ENCODE measurements at places on chromosomes 3 and 15.

DNA sequence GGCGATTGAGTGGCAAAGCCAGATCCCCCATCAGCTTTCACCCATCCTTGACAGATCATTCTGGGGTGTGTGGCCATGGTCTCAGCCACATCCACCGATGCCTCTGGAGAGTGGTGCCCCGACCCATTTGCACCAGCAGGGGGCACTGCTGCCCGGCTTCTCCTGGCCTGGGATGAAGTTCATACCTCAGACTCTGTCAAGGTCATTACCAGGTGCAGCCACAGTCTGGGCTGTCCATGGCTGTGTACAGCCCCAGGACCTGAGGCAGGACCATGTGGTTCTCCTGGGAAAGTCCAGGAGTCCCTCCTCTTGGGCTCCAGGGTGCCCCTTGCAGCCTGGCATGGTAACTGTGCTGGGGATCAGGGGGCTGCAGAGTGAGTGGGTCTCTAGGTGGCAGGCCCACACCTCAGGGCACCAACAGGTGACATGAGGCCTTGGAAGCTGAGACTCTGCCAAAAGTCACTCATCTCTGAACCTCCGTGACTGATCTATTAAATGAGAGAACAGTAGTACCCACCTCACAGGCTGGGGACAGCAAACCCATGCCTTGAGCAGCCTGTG, 67.2 kb downstream of the CACNA2D2 start:
- peak; percentile 53 for DNase-seq

DNA sequence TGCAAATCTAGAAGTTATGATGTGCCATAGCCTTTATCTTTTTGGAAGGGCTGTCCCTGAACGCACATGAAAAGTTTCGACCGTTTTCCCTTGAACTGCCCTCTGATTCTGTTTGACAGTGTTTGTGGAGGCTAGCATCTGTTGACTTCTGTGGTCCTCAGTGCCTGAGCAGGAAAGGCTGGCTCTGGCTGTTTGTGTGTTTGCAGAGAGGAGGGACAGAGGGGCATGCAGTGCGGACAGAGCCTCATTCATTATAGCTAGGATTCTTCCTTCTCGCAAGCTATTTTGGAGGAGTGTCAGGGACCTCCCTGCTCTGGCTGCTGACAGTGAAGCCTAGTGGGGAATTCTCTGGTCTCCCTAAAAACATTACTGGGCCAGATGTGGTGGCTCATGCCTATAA, 64.5 kb downstream of the CDAN1 start:
- DNase-seq: no peak

GRCh38 chr3:40137591-40138295, 171.8 kb upstream of the EIF1B start:
- DNase-seq: no peak

DNA sequence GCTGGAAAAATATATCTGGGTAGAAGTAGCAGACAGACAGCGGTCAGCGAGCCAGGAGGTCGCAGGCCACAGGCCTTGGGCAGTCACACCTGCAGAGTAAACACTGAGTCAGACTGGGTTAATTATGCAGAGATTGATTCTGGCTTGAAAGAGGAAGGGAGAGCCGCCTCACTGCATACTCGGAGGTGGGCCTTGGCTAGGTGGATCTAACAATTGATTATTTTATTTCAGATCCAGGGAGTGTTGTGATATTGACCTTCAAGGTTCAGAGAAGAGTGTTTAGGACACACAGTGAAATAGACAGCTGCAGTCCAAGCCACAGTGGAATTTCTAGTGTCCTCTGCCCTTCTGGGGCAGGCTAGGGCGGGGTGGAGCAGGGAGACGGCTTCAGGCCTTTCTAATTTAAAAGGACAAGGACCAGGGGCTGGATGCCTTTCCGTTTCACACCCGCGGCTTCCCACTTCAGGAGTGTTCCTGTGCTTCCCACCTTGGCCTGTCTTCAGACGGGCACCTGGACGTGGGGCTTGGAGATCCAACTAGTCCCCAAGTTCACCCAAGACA, 237.3 kb downstream of the XXYLT1 start:
- no peak for DNase-seq

DNA sequence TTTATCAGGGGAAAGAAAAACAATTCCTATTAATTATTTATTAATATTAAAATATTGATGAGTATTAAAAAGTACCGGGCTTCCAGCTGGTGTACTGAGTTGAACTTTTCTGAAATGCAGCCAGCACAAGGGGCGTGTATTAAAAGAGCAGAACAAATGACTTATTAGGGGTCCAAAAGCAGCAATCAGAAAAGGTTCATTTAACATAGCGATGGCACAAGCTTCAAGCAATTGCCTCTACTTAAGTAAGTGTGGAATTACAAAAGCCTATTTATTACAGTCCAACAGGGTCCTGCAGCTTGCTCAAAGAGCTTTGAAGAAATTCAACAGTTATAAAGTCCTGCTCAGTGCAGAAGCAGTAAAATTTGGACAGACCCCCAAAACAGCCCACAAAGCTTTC, 285.6 kb downstream of the EPHA3 start:
- DNase-seq: no peak

DNA sequence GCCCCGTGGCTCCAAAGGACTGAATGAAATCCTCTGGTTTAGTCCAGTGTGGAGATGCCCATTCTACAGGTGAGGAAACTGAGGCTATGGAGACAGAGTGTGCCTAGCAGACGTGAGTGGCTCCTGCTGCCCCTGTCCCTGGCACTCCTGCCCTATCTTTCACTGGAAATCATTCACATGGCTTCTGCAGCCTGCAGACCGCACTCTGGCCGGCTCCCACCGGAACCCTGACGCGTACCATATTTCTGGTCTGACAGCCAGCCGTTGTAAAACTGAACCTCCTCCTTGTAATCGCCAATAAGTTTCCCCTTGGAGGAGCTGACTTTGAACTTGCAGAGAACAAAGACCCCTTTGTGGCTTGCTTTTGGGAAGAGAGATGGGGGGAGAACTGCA, 136.5 kb downstream of the CHSY1 start:
- DNase-seq: no peak

- no peak for DNase-seq
These were observed 452.8 kb upstream of the THBS1 start for GRCh38 chr15:39127925-39128617.

- no peak for DNase-seq
These were observed 9.4 kb upstream of the SACM1L start for GRCh38 chr3:45679805-45680204.

DNA sequence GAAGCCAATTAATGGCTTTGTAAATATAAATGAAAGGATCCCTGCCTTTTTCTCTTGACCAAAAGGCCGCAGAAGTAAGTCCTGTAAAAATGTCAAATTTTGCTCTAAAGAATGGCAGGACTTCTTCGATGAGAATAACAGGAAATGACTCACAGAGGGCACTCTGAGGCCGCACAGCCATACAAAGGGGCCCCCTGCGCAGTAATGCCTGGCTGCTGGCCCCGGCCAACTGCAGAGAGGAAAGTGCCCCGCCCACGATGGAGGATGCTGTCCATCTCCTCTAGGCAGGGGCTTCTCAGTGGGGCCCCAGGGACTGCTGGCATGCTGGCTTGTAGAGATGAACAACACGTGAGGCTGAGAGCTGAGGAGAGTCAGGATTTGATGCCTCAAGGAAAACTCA, 18.1 kb upstream of the SCN10A start:
- DNase-seq: peak; percentile 3

GRCh38 chr3:12301031-12301430, 12.2 kb downstream of the PPARG start:
- no peak for DNase-seq

- DNase-seq: no peak
These were observed at the start of gene LIPH for GRCh38 chr3:185552358-185552877. TSS of gene LIPH (minus strand) at chr3:185552588. CDS start at chr3:185552471, 117 bp downstream.

DNA sequence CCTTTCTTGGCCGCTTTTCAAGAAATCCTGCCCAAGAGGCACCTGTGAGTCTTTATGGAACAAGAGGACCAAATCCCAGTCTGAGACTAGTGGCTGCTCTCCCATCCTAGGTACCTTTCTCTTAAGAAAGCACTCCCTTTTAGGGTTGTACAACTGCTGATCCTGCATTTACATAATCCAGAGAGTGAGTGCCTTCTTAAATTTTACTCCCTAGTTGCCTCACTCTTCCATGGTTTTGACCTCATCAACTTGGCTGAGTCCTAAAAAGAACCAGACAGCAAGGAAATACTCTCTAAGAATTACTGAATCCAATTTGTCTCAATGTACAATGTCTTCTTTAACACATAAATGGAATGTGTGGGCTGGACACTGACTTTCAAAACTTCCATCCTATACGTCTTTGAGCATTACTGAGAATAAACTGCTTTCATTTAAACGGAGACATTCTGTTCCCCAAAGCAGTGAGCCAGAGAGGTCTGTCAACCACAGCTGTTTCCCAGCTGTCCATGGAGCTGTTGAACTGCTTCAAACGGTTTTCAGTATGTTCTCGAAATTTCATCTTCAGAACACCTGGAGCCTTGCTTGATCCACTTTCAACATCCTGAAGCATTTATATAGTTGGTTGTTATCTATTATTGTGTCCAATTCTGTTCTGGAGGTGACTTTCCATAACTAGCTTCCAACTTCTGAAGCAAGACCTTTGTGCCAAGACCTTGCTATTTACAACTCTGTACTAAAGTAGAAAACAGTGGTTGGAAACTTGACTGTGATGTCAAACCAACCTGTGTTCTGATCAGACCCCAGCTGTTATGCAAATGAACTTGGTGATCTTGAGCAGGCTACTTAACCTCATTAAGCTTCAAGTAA, 179.1 kb downstream of the SLC9A9 start:
- DNase-seq: no peak

- DNase-seq: no peak
These were observed 163.1 kb downstream of the ZNF385D start for GRCh38 chr3:21587894-21588293.

DNA sequence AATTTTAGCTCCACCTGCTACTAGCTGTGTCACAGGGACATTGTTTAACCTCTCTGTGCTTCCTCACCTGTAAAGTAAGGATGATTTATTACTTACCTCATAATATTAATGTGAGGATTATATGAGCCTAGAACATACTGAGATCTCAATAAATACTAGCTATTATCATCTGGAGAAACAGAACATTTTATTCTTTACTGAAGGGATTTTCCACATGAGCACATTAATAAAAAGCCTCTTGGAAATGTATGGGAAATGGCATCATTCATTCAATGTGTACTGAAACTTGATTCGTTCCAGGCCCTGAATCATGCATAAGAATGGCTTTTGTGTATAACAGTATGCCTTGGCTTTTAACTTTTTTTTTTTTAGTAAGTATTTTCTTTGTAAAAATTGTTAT, 11.0 kb upstream of the CEMIP start:
- no peak for DNase-seq

DNA sequence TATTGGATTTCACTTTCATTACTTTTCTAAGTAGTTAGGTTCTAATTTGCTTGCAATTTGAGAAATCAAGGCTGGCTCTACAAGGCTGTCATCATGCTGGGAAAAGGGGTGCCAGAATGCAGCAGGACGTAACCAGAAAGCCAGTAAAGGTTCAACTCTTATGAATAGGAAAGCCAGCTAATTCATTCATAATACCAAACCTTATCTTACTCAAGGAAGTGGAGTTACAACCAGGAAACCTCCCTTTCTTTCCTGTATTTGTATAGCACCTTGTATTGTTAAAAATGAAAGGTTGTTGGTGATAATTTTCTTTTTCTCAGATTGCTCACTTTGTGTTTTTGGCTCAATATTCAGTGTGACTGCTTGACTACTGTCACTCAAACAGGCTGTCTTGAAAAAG, 109.4 kb downstream of the FILIP1L start:
- DNase-seq: no peak

DNA sequence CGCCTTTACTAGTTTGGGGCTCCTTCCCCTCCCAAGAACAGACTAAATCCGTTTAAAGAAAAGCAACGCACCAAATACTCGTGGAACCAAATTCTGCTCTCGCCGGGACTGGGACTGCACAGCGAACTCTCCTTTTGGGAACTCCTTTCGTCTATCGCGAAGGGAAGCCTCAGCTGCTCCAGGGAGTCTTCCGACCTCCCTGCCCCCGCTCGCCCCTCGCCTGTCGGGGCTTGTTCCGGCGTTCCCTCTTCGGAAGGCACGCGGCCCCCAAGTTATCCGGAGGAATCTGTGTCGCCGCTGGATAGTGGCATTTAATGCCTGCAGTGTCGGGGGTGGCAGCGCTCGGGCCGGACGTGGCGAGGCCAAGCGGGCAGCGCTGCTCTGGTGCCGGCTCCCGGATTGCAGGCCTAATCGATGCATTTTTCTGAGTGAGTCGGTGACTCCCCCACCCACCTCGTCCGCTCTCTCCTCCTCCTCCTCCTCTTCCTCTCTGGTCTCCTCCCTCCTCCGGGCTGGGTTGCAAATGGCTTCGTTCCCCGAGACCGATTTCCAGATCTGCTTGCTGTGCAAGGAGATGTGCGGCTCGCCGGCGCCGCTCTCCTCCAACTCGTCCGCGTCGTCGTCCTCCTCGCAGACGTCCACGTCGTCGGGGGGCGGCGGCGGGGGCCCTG, at the start of gene TRIM71:
Gene TRIM71, plus strand, starts transcription at position 440 of the 671 bp plus-strand sequence. Its CDS starts 84 bp downstream, at position 524.
- DNase-seq: no peak

GRCh38 chr3:184349563-184350470, 11.6 kb downstream of the CLCN2 start:
- no peak for DNase-seq

DNA sequence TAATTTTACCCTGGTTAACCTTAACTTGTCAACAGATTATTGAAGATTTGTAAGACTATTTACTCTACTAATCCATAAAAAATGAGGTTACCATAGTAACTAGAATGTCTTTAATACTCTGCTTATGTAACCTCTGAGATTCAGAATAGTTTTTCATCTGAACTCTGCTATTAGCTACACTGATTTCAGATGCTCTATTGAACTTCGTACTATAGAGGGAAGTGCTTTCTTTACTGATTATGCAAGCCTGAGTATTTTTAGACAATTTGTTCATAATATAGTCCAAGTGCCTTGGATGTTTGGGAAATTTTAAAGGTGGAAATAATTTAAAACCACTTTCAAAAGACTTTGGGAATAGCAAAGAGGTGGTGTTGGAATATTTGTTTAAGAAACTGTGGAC, 107.9 kb upstream of the GBE1 start:
- DNase-seq: no peak

DNA sequence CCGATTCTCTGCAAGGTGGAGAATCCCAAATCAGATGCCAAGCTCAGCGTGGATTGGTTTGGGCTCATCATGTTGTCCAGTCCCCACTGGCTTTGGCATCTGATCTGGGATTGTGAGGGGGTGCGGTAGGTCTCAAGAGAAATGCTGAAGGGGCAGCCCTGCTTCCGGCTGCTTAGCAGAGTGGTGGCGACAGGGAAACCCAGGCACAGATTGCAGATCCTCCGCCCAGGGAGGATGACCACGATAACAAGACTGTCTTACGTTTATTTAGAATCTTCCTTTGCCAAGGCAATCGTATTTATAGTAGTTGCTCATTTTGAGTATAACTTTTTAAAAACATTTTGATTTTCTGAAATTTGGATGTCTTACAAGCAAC, 61.1 kb downstream of the SLC12A8 start:
- no peak for DNase-seq

DNA sequence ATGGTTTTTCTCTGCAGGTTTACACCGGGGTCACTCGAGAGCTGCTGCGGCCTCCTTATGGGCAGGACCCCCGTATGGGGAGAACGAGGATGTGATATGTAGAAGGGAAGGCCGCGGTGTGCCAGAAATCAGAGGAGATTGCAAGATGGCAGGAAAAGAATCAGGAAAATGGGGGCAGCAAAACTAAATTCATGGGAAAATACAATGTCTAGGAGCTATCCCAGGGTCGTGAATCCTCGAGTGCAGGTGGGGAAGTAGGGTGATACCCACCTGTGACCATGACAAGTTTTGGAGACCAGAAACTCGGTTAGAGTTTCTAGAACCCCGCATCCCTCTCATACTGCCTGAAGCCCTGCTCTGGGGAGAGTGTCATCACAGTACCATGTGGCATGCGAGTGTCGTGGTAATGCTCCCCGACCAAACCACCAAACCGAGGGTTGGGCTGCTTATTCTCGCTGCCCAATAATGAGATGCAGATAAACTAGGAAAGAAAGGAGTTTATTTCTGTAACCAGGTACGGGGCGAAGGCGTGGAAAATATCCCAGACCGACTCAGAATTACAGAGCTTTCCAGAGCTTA, 781 bp downstream of the TRNT1 start:
- DNase-seq: peak; percentile 11
